Kidney capillary endothelial cell (primary cell): ENCODE measurements at places on chromosomes 1 and 21.

DNA sequence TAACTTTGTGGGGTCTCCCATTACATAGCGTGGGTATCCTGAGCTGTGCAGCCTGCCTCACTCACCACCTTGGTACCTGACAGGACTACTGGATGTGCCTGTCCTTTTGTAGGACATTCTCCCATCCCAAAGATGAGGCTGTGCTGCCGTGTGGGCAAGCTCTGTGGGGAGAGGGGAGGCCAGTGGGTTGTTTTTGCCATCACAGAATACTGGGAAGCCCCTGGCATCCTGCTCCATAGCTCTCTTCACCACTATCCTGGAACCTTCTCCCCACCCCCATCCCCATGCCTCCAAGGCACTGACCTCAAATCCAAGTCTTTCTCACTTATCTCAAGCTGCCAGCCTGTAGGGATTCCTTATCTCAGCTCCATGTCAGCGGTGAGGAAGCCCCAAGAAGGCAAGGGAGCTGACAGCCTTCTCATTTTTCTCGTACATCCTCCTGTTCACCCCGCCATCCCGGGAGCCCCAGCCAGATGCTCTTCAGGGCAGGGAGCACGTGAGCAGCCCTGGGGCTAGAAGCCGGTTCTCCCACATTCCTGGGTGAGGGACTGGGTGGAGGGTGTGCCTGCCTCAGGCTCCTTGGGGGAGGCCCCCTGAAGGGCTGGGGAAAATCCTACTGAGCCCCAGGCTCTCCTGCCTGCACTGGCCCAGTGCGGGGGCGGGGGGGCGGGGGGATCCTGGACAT lies 2.4 kb upstream of the ELF3 start:
- no peak for DNase-seq

GRCh38 chr1:61244114-61244513 lies 161.8 kb downstream of the NFIA start:
- no peak for DNase-seq

GRCh38 chr1:212685429-212685828 lies 14.2 kb downstream of the BATF3 start:
- no peak for DNase-seq

- DNase-seq: no peak
These were observed 82.0 kb upstream of the PTGFR start for GRCh38 chr1:78408810-78409209.

DNA sequence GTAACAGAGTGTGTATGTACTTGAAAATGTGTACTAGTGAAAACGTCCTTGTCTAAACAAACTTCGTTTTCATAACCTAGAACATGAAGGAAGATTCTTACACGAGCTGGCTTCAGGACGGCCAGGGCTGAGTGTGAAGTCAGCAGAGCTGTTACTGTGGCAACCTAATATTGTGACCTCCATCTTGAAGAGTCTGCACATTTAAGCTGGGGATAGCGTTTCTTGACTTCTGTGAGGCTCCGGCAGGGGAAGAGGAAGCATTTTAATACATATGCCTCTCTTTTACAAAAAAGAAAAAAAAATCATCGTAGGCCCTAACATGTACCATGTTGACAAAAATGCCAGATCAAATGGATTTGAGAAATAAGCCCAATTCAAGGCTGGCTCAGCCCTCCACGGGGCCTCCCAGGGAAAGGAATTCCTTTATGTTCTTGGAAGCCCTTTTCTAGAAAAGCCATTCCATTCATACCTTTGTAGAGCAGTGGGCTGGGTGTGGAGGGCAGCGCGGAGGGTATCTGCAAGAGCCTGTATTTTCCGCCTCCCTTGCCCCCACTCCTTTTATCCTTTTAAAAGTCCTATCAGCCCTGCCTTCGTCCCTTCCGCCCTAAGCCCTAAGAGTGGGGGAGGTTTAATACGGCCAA lies 51.1 kb downstream of the SIM2 start:
- no peak for DNase-seq

GRCh38 chr1:113291777-113292602 lies 98.3 kb upstream of the MAGI3 start:
- no peak for DNase-seq

- DNase-seq: no peak
These were observed 40.9 kb downstream of the AGPAT3 start for GRCh38 chr21:43905726-43906455.

- no peak for DNase-seq
These were observed 103.9 kb upstream of the KCND3 start for GRCh38 chr1:112093372-112093694.

DNA sequence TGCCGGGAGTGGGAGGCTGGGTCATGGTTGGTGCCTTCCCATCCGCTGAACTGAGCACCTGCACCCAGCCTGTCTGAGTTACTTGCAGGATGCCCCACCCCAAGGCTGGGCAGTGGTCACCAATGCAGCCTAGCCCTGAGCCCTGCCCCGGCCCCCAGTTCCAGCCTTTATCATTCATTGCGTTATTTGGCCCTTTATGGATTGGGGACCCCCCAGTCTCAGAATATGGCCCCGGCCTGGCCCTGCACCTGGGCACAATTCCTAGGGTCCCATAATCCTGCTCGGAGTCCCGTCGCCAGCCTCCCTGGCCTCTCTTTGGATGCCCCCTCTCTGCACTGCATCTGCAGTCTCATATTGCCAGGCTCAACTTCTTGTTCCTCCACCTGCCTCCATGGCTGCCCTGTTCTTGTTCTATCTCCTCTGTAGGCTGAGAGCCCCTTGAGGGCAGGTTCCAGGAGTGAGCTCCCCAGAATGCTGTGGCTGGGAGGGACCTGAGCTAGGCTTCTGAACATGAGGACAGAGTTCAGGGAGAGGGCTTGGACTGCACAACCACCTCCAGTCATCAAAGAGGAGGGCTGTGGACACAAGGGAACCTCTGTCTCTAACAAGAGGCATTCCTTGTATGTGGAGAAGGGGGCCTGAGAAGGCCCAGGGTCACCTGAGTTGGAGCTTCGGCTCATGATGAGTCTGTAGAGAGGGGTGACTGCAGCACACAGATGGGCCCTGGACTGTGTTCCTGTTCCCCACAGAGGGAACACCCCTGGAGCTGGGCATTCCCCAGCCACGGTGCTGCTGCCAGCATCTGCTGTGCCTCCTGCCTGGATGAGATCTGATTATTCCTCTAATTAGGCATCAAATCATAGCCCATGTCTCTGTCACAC lies 1.1 kb upstream of the KNCN start:
- DNase-seq: no peak

- no peak for DNase-seq
These were observed 31.7 kb downstream of the ATP1A1 start for GRCh38 chr1:116404699-116405098.

DNA sequence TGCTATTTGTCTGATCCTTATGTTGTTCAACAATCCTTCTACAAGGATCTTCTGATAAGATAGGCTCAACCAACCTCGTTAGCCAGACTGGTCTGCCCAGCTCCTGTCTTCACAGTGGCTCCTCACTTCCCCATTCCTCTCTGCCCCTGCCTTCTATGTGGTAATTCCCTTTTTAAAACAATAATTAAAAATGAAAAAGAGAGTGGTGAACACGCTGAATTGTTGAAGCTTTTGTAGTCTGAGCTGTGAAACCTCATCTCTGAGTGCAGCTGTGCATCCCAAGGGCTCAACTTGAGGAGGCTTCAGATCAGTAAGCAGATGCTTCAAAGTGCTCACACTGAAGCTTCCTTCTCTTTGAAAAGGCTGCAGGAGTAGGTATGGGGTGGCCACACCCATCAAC lies 70.7 kb upstream of the JUN start:
- DNase-seq: no peak

DNA sequence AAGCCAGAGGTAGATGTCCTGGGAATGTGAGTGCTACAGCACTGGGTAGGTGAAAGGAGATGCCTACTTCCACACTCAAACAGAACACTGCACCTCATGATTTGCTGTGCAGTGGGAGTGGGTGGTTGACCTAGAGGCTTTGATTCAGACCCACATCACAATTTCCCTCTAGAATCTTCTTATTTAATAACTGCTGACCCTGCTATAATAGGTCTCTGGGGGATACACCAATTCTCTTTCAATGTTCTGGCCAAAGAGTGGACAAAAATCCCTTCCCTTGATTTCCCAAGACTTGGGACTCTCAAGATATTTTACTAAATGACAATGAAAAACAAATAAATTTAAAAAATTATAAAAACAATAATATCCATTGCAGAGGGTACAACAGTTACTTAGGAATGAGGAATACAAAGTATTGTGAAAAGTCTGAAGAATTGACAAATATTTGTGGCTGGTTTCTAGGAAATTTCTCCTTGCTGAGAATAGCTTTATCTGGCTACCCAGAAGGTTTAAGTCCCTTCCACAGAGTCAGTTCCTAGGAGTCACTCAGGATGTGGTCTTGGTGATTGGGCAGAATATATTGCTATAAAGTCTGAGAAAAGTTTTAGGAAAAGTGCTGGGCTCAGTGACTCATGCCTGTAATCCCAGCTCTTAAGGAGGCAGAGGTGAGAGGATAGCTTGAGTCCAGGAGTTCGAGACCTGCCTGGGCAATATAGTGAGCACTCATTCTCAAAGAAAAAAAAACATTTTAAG lies 2.4 kb upstream of the FCGR2A start:
- DNase-seq: no peak

- DNase-seq: no peak
These were observed 27.2 kb downstream of the TCP10L start for GRCh38 chr21:32558106-32558505.

- no peak for DNase-seq
These were observed 1.8 kb upstream of the CDA start for GRCh38 chr1:20586953-20587660.

DNA sequence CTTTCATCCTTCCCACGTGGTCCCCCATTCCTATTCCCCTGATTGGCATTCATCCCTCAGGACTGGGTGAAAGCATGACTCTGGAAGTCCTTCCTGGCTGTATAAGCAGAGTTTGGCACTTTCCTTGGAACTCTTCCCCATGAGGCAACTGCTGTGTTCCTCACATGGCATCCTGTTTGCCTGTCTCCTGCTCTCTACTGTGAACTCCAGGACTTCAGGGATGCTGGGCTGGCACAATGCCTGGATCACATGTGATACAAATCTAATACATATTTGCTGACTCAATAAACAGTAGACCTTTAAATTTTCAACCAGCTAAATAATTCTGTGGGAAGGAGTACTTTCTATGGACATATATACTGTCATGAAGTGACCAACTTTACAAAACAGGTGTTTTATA lies 46.8 kb upstream of the EDEM3 start:
- DNase-seq: no peak

- DNase-seq: no peak
These were observed 152.2 kb downstream of the S1PR1 start for GRCh38 chr1:101388904-101389546.

GRCh38 chr1:197285526-197286205 lies 17.6 kb downstream of the CRB1 start:
- no peak for DNase-seq

GRCh38 chr1:199959033-199959774 lies 68.3 kb upstream of the NR5A2 start:
- no peak for DNase-seq

- DNase-seq: peak; percentile 88
These were observed 236.5 kb upstream of the JUN start for GRCh38 chr1:59020151-59020997.

GRCh38 chr1:110085671-110086070 lies 15.2 kb upstream of the ALX3 start:
- no peak for DNase-seq

- DNase-seq: no peak
These were observed 76.4 kb downstream of the TIAM1 start for GRCh38 chr21:31267644-31268043.

DNA sequence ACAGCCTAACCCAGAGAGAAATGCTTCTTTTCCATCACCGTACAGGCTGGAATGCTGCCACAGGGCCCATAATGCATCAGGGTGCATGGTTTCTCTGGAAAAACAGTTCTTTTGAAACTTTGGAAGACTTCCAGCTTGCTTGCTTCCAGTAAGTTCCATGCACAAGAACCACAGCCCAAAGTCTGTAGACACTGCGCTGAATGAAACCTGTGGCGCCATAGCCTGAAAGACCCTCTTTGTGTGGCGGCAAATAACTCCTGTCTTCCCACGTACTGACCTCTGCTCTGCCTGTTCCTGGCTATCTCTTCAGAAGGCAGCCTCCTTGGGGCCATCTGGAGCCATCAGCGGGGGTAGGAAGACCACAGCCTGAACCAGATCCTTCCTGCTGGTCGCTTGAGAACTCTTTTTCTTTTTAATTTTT lies 15.1 kb downstream of the MIIP start:
- no peak for DNase-seq

DNA sequence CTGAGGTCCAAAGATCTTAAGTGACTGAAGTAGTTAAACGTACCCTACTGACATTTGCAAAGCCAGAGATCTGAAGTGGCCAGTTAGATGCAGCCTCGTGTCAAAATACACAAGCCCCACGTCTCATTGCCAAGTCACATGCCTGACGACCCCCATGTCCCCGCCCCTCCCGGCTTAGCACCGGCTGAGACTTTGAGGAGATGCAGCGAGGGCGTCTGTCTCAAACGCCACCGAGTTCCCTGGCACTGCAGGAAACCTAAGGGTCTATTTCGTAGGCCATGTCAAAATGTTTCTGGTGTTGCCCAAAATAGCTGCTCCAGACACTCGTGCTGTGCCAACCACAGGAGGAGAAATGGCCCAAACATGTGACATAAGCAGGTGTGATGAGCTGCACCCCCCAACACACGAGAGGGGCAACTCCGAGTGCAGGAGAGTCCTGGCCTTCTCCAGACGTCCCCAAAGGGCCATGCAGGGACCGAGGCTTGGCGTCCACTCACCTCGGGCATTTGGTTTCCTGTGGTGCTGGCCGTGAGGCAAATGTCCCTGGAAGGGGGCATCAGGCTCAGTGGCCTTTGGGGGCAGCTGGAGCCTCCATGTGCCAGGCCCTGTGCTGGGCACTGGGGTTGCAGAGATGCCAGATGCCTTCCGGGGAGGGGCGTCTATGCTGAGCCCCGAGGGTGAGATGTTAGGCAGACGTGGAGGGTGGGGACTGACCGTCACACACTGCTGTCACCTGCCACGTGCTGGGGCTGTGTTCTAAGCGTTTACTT lies 67.0 kb downstream of the MATN1 start:
- no peak for DNase-seq

DNA sequence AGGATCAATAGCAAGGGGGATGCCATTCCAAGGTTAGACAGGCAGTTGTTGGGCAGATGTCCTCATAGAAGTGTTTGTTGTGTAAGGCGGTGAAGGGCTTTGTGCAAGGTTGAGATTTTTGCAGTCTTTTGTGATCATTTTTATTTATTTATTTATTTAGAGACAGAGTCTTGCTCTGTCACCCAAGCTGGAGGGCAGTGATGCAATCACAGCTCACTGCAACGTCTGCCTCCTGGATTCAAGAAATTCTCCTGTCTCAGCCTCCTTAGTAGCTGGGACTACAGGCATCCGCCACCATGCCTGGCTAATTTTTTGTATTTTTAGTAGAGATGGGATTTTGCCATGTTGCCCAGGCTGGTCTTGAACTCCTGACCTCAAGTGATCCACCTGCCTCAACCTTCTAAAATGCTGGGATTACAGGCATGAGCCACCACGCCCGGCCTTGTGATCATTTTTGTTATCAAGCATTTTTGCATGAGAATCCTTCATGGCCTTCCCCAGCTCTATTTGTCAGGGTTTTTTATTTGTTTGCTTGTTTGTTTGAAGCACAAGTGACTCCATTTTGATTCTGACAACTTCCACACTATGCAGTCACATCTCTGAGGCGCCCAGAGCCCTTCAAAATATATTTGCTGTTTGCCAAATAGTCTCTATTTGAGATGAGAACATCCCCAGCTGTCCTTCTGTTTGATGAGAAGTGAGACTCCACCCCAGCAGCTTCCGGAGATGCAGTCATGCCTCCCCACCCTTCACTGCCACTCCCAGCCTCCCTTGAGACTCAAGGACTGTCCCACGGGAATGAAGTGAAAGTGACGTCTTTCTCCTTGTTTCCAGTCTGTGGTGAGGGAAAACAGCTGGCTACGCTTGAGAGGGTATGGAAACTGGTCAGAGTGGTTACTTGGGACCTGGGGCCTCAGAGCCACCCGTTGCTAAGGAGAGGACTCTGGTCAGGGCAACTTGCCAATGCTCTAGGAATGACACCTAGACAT lies 38.0 kb downstream of the TMEM50B start:
- no peak for DNase-seq
